ENCODE measurements at places on chromosomes 4 and X.

DNA sequence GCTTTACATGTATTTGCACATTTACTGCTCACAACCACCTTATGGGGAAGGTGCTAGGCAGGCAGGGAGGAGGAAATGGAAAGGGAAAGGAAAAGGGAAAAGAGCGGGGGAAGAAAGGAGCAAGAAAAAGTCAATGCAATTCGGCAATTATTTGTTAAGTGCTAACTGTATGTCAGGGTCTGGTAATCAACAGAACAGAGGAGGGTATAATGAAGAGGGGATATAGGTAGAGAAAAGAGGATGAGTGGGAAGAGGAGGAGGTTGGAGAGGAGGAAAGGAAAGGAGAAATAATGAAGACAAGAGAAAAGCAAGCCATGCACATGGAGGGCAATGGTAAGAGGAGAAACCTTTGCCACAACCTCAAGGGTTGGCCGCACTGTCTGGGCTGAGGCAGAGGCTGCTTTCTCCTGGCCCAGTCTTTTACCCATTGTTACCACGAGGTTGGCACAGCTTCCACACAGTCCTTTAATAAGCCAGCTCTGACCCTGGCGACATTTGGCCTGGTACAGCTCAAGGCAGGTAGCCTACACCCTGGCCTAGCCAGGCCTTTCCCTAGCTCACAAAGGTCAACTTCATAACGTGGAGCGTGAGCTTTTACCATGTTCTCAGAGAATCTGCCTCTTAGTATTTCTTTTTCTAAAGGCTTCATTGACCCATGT is 836 bp downstream of the BTK start:
- no peak for DNase-seq

GRCh38 chrX:153530411-153531129 is 13.1 kb downstream of the ATP2B3 start:
- no peak for DNase-seq

DNA sequence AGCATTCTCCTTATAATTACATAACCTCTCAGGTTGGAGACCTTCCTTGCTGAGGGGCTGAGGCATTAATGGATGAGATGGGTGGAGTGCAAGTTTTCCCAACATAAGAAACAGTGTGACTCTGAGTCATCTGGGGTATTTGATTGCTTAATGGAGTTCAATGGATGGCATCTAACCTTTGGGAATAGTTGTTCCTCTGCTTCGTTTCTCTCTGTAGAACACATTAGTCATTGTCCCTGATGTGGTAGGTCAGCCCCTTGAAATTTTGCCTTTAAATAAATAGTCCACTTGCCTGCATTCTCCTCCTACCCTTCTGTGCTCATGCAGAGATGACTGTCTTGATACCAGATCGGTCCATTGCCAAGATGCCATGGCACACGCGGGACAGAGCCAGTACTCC is 38.6 kb downstream of the SLITRK2 start:
- no peak for DNase-seq

GRCh38 chr4:56649445-56650261 is 31.4 kb downstream of the HOPX start:
- no peak for DNase-seq

DNA sequence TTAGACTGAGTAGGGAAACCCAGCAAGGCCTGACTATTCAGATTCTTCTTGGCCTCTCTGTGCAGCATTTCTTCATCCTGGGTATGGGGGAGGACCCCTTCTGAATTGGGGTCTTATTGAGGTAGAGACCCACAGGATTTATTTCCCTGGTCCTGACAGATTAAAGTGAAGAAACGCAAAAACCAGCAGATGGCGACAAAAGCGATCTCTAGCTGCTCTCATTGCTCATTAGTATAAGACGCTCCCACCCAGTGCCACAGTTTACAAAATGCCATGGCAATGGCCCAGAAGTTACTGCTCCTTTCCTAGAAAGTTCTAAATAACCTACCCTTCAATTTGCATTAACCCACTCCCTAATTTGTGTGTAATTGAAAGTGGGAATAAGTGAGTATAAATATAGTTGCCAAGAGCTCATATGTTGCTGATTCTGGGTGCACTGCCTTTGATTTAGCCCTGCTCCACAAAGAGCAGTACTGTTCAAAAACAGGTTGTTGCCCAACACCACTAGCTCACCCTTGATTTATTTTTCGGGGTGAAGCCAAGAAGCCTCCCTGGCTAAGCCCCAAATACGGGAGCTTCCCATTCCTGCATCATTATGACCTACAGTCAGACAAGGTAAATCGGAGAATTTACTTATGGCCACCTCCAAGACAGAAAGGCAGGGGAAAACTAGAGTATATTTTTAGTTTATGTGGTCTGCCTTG is 3.7 kb upstream of the BEX4 start:
- peak; percentile 56 for DNase-seq

DNA sequence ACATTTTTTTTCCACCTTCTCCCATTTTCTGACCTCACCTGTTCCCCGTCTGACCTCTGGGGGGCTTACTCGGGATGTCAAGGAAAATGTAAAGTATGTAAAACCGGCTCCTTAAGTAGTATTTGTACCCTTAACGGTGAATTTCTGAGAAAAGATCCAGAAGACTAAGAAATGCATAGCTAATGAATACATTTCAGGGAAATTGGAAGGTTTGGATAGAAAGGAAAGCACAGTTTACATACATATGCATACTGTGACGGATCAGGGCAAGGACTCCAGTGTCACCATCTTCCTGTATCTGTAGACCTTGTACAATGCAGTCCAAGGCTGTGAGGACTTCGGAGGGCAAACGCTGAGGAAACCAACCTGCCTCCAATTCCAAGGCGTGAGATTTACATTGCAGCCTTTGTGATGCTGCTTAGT is 2185.9 kb upstream of the TENM3 start:
- no peak for DNase-seq

GRCh38 chr4:16384576-16384975 is 158.3 kb upstream of the TAPT1 start:
- DNase-seq, result no peak

DNA sequence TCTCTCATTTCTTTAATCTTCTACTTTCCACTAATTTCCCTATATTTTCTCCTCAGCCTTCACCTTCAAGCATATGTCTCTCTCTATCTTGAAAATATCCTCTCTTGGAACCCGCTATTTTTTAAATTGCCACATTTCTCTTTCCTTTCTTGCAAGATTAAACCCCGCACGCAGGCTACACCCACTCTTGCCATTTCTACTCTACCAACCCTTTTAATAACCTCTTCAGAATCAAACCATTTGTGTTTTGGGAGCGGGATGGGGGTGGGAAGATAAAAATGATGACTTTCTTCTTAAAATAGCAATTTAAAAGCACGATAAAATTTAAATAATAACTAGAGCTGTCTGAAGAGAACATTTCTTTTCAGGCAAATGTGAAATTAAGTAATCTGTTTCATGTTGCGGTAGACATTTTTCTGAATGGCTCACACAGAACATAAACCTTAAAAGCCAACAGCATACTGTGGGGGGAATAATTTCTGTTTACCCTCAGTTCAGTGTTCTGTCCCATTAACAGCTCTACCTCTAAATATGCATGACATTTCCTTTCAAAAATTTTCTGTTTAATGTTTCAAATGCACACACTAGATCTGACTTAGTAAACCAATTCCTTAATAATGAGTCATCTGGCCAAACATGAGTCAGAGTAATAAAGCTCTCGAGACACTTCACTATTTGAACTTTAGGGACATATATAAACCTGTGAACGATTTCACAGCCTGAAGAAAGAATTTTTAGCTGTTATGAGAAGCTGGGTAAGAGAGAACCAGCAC is 20.5 kb downstream of the ARSJ start:
- no peak for DNase-seq

DNA sequence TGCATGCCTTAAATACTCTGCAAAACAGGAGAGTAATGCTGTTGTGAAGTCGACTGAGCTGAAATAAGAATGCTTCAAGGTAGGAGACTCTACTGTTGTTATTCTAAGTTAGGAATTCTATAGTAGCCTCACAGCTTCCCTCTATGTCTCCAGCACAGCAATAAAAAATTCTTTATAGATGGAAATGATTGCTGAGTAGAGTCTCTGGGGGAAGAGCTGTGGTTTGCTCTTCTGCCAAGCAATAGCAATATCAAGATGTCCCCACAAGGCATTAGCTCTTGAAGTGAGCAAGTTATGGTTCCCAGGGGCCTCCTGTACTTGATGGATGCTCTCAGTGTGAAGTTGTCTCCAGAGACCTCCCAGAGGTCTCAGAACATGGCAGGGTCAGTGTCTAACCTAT is 880.6 kb upstream of the FRG1 start:
- DNase-seq, result no peak

DNA sequence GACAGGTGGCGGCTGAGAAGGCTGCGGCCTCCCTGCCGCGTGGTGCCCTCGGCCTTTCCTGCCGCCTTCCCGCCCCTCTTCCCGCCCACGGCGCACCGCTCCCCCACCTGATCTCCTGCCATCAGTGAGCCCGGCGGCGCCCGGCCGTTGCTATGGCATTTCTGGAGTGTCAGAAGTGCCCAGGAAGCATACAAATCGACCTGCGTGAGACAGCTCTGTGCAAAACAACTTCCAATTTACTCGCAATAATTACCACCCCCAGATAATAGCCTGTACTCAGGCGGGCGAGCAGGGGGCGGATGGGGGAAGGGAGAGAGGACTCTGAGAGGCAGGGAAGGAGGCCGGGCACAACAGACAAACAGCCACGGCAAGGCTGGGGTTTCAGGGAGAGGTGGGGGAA is 16.6 kb upstream of the ERCC6L start:
- no peak for DNase-seq

DNA sequence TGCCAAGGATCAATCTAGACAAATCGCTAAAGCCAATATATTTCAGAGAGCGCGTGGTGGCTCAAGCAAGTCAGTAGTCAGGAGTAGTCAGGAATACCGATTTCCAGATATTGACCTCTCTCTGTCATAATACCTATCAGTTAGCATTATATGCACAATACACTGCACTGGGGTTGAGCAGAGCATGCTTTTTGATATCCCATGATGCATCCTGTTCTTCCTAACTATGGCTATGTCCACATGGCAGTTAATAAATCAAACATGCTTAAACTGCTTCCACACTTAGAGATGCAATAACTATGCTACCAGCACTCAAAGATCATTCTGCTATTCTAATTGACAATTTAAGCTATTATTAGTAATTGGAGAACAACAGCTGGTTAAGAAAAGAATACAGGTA is 6.2 kb downstream of the BRWD3 start:
- no peak for DNase-seq

DNA sequence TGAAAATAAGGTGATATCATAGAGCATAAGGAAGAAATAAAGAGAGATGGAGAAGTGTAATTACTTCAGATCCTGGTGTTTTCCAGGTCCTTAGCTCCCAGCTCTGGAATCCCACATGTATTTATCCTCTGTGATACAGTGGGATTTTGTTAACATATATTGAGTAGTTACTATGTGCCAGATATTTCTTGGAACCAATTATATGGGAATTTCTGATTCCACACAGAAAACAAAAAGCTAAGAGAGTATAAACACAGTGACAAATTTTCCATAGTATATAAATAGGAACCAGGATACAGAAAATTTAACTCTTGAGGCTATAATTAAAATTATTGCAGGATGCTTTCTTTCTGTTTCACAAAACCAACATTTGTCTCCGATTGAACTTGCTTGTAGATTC is 1067.5 kb downstream of the PCDH7 start:
- DNase-seq, result no peak

DNA sequence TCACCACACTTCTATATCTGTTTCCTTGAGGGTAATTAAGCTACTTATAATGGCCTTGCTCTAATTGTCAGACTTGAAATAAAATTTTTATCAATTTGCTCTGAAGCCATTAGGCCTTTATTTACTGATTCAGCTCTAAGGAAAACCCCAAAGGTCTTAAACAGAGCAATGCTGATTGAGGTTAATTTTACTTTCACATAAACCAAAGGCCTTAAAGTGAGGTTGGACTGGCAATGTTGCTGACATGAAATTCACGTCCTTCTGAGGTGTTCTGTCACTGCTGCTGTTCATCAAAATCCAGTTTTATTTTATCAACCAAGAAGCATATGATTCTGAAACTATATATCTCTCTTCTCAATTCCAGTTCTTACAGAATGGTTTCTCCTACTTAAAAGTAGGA is 21.7 kb upstream of the GPRIN3 start:
- DNase-seq, result no peak

GRCh38 chr4:107363125-107363524 is 327.0 kb upstream of the DKK2 start:
- no peak for DNase-seq

DNA sequence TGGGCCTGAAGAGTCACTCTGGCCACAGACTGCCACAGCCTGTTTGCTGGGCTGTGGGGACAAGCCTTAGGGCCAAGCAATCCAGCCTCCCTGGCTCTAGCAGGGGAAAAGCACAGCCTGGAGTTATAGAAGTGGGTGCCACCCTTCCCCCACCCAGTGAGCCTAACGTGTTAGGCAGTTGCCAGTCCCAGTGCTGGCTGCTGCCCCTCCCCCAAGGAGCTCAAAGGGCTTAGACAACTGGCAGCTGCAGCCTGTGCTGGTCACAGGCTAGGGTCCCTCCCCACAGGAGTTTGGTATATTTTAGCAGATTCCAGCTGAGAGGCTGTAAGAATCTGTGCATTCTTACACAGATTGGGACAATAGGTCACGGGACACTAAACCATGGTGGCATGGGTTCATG is 370.3 kb upstream of the FGF16 start:
- no peak for DNase-seq

GRCh38 chr4:85659610-85660218 is 184.8 kb downstream of the ARHGAP24 start:
- no peak for DNase-seq

DNA sequence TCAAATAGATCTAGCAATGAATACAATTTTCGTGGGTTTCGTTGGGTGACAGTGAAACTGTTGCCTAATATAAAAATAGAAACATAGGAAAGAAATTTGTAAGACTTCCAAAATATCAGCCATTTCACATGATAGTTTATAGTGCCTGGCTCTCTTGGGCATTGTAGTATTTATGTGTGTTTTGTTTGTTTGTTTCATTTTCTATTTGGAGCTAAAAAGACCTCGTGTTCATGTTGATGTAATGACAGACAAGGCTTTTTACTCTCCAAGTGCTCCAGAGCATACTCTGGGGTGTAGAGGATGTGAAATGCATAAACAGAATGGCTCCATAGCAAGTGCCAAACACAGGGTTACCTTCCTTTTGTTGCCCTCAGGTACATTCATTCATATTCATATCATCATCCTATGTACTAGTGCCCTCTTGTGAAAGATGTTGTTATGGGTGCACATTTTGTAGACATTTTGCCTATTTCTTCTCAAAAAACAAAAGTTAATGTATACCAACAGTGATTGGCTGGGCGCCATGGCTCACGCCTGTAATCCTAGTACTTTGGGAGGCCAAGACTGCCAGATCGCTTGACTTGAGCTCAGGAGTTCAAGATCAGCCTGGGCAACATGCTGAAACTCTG is 100.7 kb upstream of the AMOT start:
- DNase-seq, result no peak

- no peak for DNase-seq
Observed at GRCh38 chr4:6175426-6175825, 24.9 kb downstream of the JAKMIP1 start.

DNA sequence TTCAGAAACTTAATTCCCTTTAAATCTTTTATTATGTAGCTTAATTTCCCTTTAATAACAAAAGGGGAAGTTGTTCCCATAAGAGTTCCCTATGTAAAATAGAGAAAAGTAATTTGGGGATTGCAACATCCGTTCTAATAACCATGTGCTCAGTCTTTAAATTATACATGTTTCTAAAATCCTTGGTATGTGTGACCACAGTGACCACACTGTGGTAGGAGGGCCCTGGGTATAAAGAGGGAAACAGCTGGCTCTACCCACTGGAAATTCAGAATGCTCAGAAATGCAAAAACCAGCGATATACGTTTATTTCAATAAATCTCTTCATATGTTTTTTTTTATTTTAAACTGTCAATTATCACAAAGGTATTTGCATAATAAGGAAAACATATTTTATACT is 219.1 kb downstream of the FGF13 start:
- no peak for DNase-seq
